ENCODE measurements at places on chromosomes 16 and 17.

DNA sequence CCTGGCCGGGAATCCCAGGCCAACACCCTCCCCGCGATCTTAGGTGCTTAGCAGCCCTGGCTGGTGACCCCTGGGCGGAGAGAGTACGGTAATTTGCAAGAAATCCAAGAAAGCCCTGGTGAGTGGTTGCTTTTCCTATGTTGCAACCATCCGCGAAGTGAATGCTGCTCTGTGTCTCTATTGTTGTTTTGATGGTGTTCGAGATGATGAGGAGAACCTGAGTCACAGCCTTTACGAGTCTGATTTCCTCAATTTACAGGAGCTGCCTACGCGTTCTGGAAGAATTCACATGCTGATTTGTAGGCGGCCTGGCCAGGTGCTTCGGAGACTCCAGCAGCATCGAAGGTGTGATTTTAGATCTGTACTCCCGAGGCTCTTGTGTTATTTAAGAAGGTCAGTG lies 63.3 kb downstream of the TMEM235 start:
- no peak for DNase-seq

DNA sequence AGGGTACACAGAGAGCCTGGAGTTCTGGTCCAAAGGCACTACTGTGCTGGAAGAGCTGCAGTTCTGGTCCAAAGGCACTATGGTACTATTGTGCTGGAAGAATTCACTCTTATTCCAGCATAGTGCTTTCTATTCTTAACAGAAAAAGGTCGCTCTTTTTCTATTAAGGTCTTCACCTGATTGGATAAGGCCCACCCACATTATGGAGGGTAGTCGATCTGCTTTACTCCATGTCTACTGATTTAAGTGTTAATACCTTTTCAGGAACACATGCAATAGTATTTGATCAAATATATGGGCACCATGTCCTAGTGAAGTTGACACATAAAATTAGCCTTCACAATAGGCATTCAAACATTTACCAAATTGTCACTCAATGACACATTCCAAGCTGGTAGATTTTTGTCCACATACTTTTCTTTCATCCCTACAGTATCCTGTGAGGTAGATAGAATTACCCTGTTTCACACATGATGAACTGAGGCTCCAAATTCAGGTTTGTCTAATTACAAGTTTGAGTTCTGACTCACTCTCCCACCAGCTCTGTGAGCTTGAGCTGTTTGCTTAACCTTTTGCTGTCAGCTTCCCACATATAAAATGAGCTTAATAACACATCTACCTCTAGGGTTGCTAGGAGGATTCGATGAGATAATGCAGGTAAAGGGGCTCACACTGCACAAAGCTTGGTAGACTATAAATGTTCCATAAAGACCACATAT lies 129.9 kb downstream of the AIPL1 start:
- no peak for DNase-seq

- DNase-seq: no peak
Observed at GRCh38 chr16:3112058-3112880, at the start of gene ZNF205. ZNF205 (plus strand) TSS chr16:3112586; CDS start chr16:3113431, 845 bp downstream.

DNA sequence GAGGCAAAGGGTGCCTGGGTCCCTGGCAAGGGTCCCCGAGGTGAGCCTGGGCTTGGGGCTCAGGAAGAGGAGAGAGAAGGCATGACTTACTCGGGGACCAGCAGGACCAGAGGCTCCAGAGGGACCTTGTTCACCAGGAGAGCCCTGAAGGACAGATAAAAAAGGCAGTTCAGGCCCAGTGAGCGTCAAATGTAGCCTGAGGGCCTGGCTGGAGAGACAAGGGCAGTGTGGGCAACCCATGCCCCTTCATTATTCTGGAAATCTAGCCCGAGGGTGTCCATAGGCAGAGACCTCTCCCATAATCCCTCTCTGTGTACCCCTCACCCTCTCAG lies 14.1 kb downstream of the COL1A1 start:
- no peak for DNase-seq

DNA sequence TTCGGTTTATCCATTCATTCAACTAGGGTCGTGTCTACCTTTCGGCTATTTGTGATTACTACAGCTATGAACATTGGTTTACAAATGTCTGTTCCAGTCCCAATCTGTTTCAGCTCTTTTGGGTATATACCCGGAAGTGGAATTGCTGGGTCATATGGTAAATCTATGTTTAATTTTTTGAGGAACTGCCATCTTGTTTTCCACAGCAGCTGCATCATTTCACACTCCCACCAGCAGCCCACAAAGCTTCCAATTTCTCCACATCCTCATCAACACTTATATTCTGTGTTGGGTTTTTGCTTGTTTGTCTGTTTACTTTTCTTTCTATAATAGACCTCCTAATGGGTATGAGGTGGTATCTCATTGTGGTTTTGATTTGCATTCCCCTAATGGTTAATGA lies 48.7 kb upstream of the GINS3 start:
- no peak for DNase-seq

- DNase-seq: no peak
Observed at GRCh38 chr16:77246150-77246549, 46.9 kb downstream of the SYCE1L start.

- no peak for DNase-seq
Observed at GRCh38 chr17:40303708-40304551, 5.0 kb upstream of the RARA start.

DNA sequence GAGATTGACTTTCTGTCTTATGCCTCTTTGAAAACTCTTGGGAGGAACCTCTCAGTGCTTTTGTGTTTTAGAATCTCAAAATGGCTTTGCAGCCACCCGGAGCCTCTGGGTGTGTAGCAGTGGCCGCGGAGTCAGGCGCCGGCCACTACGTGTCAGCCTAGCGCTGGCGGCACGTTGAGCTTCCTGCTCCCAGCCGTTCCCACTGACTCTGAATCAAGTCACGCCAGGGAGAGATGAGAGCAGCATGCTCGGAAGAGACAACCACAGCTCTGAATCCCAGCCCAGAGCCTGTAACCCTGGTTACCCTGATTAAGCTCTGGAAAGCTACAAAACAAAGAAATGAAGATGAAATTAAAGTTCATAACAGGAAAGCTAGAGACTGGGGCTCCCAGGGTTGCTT lies 97.4 kb upstream of the CACNG5 start:
- DNase-seq: no peak

DNA sequence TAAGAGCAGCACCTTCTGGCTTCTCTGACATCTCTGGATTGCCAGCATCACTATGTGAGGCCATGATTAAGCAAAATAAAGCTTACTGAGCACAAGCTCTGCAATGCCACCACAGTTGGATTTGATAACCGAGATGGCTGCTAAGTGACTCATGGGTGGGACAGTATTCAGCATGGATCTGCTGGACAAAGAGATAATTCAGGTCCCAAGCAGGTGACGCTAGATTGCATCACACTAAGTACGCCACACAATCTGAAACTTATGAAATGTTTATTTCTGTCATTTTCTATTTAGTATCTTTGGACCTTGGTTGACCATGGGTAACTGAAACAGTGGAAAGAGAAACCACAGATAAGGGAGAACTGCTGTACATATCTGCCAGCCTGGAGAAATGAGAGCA lies 27.4 kb downstream of the CDRT15 start:
- DNase-seq: no peak

GRCh38 chr17:35313875-35314409 lies 59.5 kb downstream of the SLFN11 start:
- peak; percentile 3 for DNase-seq

- DNase-seq: no peak
Observed at GRCh38 chr16:78163772-78164670, 64.6 kb downstream of the WWOX start.

GRCh38 chr17:7184647-7185046 lies 5.5 kb upstream of the ASGR1 start:
- DNase-seq: no peak

DNA sequence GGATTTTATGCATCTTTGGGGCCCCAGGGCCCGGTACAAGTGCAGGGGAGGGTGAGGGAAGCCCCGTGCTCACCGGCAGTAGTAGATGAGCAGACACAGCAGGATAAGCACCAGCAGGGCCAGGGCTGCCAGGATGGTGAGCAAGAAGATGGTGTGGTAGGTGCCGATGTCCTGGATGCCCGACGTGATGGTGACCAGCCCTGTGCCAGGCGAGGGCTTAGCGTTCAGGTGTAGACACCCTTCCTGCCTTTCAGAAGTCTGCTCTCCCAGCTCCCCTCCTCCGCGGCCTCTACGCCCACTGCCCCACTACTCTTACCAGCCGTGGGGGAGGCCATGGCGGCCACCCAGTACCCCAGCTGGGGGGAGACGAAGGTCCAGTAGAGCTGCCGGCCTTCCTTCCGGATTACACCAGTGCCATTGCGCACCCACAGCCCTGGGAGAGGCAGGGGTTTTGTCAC lies 8.0 kb downstream of the FAM171A2 start:
- no peak for DNase-seq

DNA sequence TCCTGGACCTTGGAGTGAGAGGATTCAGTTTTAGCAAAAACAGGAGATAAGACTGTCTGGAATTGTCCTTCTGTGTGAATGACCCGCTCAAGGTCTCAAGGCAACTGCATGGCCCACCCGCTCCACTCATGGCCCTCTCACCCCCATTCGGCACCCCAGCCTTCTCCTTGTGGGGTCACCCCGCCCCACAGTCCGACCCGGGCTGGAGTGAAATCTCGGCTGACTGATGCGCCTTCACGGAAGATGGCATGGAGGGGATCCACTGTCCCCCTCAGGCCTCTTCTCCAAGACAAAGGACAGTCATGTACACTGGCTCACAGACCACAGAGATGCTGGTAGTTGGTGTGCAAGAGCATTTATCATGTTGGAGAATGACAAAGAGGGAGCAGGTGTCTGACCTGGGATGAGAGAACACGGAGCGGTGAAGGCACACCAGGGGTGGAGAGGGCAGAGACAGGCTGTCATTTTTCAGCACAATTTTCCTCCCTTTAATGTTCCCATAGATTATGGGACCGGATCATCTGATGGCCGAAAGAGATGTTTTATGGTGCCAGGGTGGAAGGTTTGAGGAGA lies 391.9 kb upstream of the TNRC6C start:
- DNase-seq: no peak

- no peak for DNase-seq
Observed at GRCh38 chr16:81928271-81928918, 82.9 kb downstream of the SDR42E1 start.

GRCh38 chr16:3511286-3512180 lies 10.7 kb downstream of the CLUAP1 start:
- DNase-seq: no peak

DNA sequence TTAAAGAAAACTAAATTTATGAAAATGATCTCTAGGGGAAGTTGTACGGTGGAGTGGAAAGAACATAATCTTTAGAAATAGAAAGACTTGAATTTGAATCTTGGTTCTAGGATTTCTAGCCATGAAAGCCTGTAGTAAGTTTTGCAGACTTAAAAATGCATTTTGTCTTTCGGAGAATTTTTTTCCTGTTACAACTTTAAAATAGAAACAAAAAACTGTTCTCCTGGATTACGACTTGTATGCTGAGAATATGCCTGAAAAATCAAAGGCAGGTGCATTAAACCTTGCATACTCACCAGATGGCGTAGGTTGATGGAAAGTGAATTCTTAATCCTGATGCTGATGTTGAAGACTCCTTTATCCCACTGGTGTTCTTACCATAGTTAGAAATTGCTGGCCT lies 7.5 kb upstream of the MPHOSPH6 start:
- no peak for DNase-seq

DNA sequence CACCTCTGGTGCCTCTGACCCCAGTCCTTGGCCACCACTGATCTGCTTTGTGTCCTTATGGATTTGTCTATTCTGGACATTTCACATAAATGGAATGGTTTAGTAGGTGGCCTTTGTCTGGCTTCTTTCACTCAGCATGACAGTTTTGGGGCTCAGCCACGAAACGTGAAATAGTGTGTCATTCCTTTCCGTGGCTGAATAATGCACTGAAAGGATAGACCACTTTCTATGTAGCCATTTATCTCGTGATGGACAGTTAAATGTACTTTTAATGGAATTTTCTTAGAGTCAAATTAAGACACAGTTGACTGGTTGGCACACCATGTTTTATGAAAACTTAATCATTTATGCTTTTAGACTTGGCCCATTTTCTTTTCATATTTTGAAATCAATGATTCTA lies 57.4 kb downstream of the LITAF start:
- DNase-seq: no peak

- no peak for DNase-seq
Observed at GRCh38 chr17:47119746-47120520, 69.2 kb downstream of the CDC27 start.

Measured in effector CD4-positive, alpha-beta T cell (primary cell).